K562 (cell line): ENCODE measurements at places on chromosomes 12 and 14. TPM values are rescaled to one million over a fixed set of nuclear protein-coding genes. Genes with fewer than 3 reads are reported as not detected.

Gene SDR9C7
- 0.13 TPM in 1 of 2 replicates, not detected in the other for polyA plus RNA-seq

Gene CHST11
- polyA plus RNA-seq = 13.2 and 15.2 TPM in 2 replicates

Gene PTPN6
- 4.4 and 4.7 TPM in 2 replicates for polyA plus RNA-seq

Gene TTC9
- polyA plus RNA-seq = not detected in 2 replicates

Gene TGFB3
- polyA plus RNA-seq = 2.0 TPM in 2 replicates

Gene IL26
- not detected in 2 replicates for polyA plus RNA-seq

Gene PPP4R4
- not detected in 2 replicates for polyA plus RNA-seq

Gene PARP11
- 1.5 and 1.6 TPM in 2 replicates for polyA plus RNA-seq

Gene KLRC3
- 0.09 TPM in 1 of 2 replicates, not detected in the other for polyA plus RNA-seq

Gene TMEM30B
- polyA plus RNA-seq = not detected in 2 replicates

Gene ALX1
- 0.11 TPM in 1 of 2 replicates, not detected in the other for polyA plus RNA-seq

Gene CMKLR1
- polyA plus RNA-seq = 0.12 and 0.36 TPM in 2 replicates

Gene TCL1B
- polyA plus RNA-seq = not detected in 2 replicates

Gene STXBP6
- polyA plus RNA-seq = 0.53 and 1.2 TPM in 2 replicates
